ENCODE measurements at places on chromosomes 3 and 15.

GRCh38 chr3:13723676-13724207 is 156.1 kb downstream of the WNT7A start:
- no peak for DNase-seq

DNA sequence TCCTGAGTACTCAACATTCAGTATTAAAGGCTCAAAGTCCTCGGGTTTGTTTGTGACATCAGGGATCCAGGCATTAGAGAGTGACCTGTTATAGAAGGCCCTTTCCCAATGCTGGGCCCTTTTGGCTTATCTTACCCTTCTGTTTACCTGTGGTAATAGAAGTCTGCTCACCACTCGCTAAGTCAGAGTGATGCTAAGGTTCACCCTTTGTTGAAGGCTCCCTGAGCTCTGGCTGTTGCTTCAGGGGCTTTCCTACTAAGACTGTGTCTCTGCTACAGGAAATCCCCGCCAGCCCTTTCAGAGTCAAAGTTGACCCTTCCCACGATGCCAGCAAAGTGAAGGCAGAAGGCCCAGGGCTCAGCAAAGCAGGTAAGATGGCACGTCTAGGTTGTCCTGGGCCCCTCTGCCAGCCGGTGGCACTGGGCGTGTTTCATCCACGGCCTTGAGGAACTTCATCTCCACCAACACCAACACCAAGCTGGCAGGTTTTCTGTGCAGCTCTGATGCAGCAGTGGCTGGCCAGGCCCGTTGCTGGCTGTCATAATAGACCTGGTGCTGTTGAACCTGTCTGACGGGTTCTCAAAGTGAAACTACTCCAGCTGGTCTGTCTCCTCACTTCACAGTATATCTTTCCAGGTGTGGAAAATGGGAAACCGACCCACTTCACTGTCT is 99.1 kb downstream of the DNASE1L3 start:
- no peak for DNase-seq

DNA sequence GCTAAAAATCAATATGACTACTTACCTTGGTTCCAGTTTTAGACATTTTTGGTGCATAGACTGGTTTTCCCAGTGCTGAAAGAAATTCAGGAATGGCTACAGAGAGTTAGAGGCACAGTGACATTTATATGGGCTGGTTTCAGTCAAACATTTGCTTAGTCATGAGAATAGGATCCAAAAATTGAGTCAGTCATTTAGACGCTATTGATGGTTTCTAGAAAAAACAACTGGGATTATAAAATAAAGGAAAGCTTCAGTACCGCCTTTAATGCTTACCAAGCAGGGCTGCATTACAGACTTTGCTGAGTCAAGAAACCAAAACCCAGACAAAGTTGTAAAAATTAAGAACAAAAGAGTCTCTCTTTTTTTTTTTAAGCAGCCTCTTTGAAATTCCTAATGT is at the start of gene CRYGS:
Gene CRYGS, minus strand, starts transcription at position 100 of the 400 bp plus-strand sequence. Its CDS starts 54 bp downstream, at position 46.
- no peak for DNase-seq

DNA sequence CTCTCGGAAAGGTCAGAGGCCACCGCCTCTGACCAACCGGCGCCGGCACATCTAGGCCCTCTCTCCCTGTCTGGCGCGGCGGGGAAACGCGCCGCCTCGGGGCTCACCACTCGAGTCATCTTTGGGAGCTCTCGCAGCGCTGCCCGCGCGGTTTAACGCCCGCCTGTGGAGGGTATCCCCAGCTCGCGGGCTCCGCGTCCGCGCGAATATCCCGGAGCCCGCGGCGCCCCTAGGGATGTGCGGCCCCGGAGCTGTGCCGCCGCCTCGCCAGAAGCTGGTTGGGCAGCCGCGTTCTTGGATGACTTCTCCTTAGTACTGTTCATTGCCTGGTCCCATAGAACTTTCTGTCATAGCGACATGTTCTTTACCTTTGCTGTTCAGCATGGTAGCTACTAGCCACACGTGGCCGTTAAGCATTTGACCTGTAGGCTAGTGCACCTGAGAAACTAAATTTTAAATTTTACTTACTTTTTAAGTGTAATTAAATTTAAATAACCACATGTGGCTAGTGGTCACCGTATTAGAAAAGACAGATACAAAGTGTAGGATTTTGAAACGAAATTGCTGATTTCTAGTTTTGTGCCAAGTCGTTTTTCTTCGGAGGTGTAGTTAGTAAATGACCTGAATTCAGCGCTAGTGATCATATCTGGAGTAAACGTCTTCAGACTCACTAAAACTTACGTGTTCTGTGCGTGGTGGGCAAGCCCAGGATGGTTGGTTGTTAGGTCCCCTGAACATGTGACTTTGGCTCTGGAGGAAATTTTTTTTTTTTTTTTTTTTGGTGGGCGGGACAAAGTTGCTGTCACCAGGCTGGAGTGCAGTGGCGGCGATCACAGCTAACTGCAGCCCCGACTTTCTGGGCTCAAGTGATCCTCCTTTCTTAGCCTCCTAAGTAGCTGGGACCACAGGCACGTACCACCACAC is 835 bp downstream of the ARIH2 start:
- no peak for DNase-seq

DNA sequence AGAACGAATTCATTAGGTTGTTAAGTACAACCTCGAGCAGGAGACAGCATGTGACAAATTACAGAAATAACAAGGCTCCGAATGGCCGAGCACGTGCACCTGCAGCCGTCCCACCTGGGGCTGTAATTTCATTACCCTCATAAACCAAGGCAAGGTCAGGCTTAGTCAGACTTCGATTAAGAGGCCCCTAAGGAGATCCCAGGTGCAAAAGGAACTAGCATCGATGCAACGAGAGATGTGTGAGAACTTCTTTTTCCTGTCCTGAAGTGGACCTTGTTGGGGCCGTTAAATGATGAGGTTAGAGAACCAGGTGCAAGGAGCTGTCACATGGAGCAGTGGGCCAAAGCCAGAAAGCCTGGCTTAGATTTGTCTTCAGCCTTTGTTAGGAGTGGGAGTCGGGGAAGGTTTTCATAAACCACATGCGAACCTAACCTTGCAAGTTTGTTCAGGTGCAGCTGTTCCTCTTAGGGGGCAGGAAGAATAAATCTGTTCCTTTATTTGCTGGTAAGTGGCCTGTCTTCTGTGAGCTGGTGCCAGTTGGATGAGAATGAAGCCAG is 559.9 kb upstream of the MCTP2 start:
- no peak for DNase-seq

- no peak for DNase-seq
Observed at GRCh38 chr3:127208483-127209100, 15.7 kb downstream of the PRR23E start.

DNA sequence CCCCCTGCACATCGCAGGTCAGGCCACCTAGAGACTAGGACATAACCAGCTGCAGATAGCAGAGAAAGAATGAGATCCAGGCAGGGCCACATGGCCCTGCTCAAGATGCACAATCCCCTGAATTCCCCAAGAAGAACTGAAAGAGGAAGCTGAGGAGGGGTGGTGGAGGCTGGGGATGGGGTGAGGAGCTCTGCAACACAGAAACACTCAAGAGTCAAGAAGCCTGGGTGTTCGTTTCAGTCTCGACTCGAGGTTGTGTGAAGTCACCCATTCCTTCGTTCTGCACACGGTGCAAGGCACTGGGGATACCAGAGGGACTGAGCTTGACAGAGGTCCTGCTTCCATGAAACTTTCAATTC is 62.0 kb downstream of the TLE3 start:
- DNase-seq: no peak

- DNase-seq: peak; percentile 38
Observed at GRCh38 chr3:106862067-106862466, 515.2 kb upstream of the CCDC54 start.

DNA sequence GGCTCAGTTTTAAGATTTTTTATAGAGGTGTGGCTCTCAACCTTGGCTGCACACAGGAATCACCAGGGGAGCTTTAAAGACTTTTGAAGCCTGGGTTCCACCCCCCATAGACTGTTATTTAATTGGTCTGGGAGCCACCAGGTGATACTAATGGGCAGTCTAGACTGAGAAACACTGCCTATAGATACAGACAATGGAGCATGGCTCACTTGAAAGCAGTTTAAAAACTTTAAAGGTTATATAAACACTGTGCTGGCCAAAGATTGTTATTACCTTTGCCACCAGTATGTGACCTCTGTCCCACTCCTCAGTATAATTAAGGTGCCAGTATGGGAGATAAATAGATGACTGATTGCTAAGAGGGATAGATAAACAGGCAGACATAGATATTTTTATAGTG is 3.8 kb downstream of the GOLIM4 start:
- no peak for DNase-seq

- no peak for DNase-seq
Observed at GRCh38 chr15:87623832-87624231, 632.7 kb downstream of the NTRK3 start.

DNA sequence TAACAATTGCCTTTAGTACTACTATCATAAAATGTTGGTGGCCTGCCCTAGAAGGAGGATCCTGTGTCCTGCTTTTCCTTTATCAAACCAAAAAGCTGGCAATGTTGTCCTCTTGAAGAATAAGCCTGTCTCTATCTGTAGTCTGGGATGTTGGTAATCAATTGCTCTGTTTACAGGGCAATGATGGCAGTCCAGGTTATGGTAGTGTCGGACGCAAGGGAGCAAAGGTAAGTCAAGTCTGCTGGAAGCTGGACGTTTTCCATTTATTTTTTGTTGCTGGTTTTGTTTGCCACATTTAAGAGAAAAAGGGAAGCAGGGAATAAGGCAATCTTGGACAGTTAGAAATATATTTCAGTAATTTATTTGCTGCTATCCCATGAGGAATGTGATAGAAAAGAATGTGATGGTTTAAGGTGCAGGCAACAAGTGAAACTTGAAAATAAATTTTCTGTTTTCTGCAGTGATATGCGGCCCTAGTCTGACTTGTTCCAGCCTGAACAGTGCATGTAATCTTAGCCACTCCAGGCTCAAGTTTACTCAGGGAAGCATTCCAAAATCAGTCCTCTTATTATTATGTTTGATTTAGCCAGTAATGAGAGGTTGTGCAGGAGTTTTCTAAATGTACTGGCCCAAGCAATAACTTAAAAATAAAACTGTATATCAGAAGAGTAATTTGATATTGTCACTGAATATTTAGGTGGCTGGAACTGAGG is 110.3 kb downstream of the COL6A6 start:
- no peak for DNase-seq

DNA sequence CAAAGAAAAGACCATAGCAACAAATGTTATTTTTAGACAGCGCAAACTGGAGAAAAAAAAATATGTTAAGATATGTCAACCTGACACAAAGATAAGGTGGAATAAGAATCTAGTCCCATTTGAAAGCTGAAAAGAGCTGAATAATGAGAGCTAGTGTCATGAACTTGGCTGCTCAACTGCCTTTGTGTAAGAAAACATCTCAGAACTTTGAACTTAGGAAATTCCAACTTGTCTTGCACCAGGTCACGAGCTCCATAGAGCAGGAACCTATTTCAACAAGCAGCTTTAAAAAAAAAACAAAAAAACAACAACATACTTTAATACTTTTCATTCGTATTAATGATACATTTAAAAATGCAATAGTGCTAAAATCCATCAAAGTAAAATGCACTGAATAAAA is 79.5 kb downstream of the ZNF280D start:
- no peak for DNase-seq

DNA sequence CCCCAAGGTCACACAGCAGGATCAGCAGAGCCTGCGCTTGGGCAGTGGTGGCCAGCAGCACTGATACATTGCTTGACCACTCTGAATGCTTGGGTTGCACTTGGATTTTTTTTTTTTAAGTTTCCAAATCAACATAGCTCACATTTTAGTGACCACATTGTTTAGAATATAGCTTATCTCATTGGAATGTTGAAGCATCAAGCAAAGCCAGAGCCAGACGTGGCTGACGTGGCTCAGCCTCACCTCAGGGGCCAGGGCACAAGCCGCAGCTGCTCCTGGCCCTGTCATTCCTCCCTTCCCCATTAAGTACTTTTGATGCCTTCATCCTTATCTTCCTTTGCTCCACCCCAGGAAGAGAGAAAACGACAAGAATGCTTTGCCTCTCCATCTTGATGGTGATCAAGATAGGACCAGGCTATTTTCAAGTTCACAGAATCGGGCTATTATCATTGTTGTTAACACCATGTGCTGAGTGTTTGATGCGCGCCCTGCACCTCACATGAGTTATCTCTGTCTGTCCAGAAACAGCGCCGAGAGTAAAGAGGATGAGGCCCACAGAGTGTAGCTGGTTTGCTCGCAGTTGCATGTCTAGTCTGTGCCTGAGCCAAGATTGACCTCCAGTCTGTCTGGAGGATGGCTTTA is 75.8 kb downstream of the AAGAB start:
- DNase-seq: peak; percentile 89

DNA sequence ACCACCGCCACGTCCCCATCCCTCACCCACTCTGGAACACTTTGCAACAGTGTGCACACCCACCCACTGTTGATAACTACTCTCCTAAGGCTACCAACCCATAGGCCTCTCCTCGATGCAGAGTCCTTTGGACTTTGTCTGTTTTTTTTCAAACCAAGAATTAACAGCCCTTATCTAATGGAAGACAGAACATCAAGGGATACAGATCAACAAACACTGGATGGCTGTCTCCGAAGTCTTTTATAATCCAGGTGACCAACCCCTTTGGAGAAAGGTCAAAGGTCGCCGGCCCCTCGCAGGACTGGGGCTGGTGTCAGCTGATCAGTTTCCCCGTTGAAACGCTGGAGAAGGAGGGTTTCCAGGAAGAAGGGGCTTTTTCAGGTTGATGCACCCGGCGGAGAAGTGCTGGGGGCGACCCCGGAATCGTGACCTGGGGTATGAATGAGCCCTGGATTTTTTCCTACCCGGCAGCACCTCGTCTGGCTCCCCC is 532 bp downstream of the B4GALT4 start:
- DNase-seq: no peak

DNA sequence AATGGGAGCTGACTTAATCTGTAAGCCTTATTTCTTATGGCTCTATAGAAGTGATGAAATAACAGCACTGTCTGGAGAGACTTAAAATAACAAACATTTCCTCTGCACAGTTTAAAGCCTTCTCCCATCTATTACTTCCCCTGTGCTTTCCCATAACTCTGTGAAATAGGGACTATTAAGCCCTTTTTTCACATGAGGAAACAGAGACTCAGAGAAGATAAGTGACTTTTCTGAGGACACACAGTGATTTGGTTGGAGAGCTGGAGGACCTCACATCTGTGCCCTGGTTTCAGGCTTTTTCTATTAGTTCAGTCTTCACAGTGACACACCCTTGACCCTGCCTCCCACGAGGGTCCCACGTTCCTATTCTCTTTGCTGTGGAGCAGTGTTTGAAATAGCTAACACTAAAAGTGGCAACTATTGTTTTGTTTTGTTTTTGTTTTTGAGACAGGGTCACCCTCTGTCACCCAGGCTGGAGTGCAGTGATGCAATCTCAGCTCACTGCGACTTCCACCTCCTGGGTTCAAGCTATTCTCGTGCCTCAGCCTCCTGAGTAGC is 82.9 kb downstream of the ST6GAL1 start:
- DNase-seq: no peak

GRCh38 chr15:70058642-70059360 is 38.9 kb downstream of the TLE3 start:
- DNase-seq: no peak

DNA sequence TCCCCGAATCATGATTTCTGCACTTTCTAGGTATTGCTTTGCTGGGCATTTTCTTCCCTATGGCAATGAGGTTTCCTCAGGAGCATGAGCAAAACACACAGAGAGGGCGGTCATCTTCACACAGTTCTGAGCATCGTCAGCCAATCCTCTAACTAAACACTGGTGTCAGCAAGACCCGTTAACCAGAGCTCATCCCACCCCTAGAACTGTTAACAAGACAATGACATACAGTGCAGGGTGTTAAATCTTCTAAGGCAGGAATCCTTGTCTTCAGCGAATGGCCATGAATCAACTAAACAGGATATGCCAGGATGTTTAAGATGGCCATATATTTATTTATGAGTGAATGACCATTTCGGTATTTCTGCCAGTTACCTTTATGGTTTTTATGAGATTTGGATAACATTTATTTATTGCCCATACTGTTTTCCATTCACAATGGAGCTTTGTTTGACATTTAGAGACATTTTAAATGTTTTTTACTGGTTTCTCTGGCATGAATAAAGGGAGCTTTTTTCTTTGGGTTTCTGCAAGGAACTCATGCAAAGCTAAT is 411.5 kb upstream of the PROK2 start:
- DNase-seq: no peak
